ENCODE measurements at places on chromosomes 4 and X.

GRCh38 chr4:32337403-32337802 lies 1617.2 kb downstream of the PCDH7 start:
- no peak for DNase-seq

- DNase-seq, result no peak
Observed at GRCh38 chr4:124433044-124433443, 279.5 kb downstream of the ANKRD50 start.

- no peak for DNase-seq
Observed at GRCh38 chr4:3851881-3852280, 85.7 kb downstream of the ADRA2C start.

GRCh38 chr4:7609316-7609715 lies 174.6 kb upstream of the PSAPL1 start:
- DNase-seq, result no peak

DNA sequence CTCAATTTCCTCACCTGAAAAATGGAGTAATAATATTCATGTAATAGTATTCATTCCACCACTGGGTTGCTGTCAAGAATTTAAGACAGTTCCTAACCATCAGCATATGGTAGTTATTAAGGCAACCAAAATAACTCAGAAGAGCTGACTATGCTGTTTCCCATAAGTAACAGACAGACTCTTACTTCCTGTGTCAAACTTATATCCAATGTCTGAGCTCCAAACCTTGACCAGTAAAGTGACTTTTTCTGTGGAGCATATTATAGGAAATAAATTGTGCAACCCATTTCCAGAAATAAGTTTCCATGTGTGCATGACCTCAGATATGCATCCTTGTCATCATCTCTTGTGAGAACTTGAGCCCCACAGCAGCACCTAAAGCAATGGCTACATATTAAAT lies 78.8 kb downstream of the HADH start:
- DNase-seq, result peak; percentile 35

GRCh38 chr4:150256841-150257730 lies 178.8 kb downstream of the DCLK2 start:
- DNase-seq, result no peak

All from GM23248 (cell line).